ENCODE measurements at places on chromosomes 1 and 21.

- H3K27ac ChIP-seq, result no peak overlapping the region
- H3K27me3 ChIP-seq, result peaks cover 28% of the 10 kb centered on the region
- DNase-seq, result no peak
- no peak overlapping the region for H3K4me3 ChIP-seq
- H3K36me3 ChIP-seq, result no peaks in the 10 kb centered on the region
- H3K4me1 ChIP-seq, result no peaks in the 10 kb centered on the region
These were observed 41.0 kb upstream of the SCAF4 start for GRCh38 chr21:31772674-31773555.

GRCh38 chr1:147496571-147497210, 44.6 kb upstream of the BCL9 start:
- no peaks in the 10 kb centered on the region for H3K4me1 ChIP-seq
- no peak overlapping the region for H3K27ac ChIP-seq
- H3K36me3 ChIP-seq, result no peaks in the 10 kb centered on the region
- no peaks in the 10 kb centered on the region for H3K27me3 ChIP-seq
- peak; percentile 70 for DNase-seq

DNA sequence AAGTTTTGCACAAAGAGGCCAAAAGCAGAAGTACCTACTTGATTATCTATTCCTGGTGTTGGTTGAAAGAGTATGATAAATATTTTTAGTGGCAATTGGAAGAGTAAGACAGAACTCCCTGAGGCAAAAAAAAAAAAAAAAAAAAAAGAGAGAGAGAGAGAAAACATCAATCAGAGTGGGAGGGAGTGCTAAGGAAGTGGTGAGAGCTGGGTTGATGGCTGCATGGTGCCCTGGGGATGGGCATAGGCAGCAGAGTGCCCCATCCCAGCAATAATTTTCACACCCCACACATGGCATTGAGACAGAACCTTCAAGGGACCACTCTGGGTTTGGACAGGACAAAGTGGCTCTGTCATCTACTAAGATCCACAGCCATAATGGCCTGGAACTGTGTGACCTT, 59.4 kb upstream of the FAM20B start:
- no peak overlapping the region for H3K4me3 ChIP-seq
- no peaks in the 10 kb centered on the region for H3K4me1 ChIP-seq
- no peaks in the 10 kb centered on the region for H3K27me3 ChIP-seq
- no peaks in the 10 kb centered on the region for H3K36me3 ChIP-seq
- no peak for DNase-seq

GRCh38 chr1:172351754-172352161, 68.7 kb upstream of the C1orf105 start:
- H3K27ac ChIP-seq, result peak overlapping the region; percentile 25
- H3K36me3 ChIP-seq, result no peaks in the 10 kb centered on the region
- no peak for DNase-seq
- H3K4me3 ChIP-seq, result no peak overlapping the region

DNA sequence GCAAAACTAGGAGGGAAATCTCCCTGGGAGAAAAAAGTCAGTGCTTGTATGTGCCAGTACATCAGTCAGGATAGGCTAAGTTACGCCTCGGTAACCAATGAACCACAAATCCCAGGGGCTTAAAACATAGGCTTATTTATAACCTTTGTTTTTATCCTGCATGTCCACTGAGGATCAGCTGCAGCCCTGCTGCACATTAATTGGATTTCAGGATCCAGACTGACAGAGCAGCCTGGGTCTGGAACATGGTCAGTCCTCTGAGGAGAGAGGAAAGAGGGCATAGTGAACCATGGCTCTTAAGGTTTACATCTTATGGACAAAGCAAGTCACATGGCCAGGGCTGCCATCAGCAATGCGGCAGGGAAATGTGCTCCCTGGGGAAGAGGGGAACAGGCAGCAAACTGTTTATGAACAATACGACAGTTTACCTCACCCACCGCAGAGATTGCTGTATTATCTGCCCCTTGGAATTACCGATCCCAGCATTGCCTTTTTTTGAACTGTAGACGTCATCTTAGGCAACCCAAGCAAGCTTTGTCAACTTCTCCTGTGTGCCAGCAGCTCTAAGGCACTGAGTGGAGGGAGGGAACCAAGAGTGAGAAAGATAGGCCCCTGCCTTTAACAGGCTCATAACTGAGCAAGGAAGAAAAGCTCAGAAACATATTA, 9.1 kb upstream of the SPRR4 start:
- no peak for DNase-seq
- H3K27me3 ChIP-seq, result no peaks in the 10 kb centered on the region
- H3K4me1 ChIP-seq, result no peaks in the 10 kb centered on the region
- no peak overlapping the region for H3K4me3 ChIP-seq
